Endodermal cell (in vitro differentiated cells): ENCODE measurements at places on chromosomes 1 and 21. TPM values are rescaled to one million over a fixed set of nuclear protein-coding genes. Genes with fewer than 3 reads are reported as not detected.

GRCh38 chr1:211485480-211485857 lies 6.5 kb downstream of the RD3 start:
- DNase-seq: no peak
- H3K27ac ChIP-seq: no peak overlapping the region
- H3K4me3 ChIP-seq: no peak overlapping the region
- no peaks in the 10 kb centered on the region for H3K36me3 ChIP-seq

DNA sequence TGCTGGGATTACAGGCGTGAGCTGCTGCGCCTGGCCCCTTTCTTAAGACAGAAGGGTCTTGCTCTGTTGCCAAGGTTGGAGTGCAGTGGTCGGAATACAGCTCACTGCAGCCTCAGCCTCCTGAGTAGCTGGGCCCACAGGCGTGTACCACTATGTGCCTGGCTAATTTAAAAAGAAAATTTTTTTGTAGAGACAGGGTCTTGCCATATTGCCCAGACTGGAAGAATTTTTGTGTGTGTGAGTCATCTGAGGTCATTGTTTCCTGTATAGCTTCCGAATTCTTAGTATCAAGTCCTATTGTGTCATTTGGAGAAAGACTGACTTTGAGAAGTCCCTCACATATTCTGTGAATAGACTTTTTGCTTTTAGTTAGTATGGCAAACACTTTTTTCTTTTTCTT lies 4.7 kb downstream of the SZRD1 start:
- DNase-seq: no peak
- peaks cover 19% of the 10 kb centered on the region for H3K4me1 ChIP-seq
- no peaks in the 10 kb centered on the region for H3K27me3 ChIP-seq
- peaks cover 5% of the 10 kb centered on the region for H3K36me3 ChIP-seq
- no peak overlapping the region for H3K4me3 ChIP-seq

ROR1 gene
- 71.7 and 77.9 TPM in 2 replicates for total RNA-seq

SNAPIN gene
- total RNA-seq: 20.0 and 23.5 TPM in 2 replicates
